ENCODE measurements at places on chromosomes 6 and 20.

DNA sequence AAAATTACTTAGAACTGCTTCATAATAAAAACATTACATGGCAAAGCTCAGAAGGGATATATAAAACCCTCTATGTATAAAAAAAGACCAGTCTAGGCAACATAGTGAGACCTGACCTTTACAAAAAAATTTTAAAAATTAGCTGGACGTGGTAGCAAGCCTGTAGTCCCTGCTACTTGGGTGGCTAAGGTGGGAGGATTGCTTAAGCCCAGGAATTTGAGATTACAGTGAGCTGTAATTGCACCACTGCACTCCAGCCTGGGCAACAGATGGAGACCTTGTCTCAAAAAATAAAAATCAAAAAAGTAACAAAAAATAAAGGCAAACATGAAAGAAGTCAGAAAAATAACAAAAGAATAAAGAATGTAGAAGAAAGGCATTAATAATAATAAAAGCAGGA, 21.5 kb upstream of the TPD52L1 start:
- no peak for DNase-seq

DNA sequence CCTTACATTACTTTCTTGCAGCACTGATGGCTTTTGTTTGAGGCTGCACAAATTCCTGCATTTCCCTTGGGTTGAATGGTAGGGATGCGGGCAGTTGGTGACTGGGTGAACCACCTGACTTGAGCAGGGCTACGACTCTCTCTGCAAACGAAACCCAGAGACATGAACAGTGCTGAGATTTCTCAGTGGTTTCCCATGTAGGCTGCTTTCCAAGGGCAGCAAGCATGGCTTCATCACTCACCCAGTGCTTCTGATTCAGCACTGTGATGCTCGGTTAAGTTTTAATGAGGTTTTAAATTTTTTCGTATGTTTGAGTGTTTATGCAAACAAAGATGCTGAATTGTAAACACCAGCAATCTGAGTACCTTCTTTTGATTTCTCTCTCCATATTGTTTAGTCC, 127.2 kb downstream of the MTHFD1L start:
- no peak for DNase-seq

DNA sequence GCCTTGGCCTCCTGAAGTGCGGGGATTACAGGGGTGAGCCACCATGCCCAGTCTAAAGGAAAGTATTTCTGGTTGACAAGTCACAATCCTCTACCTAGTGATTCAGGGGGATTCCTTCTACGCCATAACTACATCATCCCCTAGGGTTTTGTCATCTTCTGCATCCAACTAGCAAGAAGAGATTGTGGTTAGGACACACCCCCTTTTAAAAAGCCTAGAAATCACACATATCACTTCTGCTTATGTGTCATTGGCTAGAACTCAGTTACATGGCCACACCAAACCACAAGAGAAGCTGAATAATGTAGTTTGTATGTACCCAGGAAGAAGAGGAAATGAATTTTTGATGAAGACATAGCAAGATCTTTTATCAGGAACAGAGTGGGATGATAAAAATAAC, 14.7 kb upstream of the CHD6 start:
- no peak for DNase-seq

DNA sequence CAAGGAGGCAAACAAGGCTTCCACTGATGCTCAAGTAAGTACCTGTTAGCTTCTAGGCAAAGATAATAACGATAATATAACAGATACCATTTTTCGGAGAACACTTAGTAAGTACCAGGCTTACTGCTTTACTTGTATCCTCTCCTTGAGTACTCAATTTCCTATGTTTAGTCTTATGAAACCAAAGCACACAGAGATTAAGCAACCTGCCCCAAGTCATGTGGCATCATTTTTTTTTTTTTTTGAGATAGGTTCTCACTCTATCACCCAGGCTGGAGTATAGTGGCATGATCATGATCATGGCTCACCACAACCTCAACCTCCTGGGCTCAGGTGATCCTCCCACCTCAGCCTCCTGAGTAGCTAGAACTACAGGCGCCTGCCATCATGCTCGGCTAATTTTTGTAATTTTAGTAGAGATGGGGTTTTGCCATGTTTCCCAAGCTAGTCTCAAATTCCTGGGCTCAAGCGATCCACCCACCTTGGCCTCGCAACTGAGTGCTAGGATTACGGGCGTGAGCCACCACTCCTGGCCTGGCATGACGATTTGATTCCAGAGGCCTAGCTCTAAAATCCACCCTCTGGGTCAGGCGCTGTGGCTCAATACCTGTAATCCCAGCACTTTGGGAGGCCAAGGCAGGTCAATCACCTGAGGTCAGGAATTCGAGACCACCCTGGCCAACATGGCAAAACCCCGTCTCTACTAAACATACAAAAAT, 14.0 kb downstream of the SPAG4 start:
- no peak for DNase-seq

DNA sequence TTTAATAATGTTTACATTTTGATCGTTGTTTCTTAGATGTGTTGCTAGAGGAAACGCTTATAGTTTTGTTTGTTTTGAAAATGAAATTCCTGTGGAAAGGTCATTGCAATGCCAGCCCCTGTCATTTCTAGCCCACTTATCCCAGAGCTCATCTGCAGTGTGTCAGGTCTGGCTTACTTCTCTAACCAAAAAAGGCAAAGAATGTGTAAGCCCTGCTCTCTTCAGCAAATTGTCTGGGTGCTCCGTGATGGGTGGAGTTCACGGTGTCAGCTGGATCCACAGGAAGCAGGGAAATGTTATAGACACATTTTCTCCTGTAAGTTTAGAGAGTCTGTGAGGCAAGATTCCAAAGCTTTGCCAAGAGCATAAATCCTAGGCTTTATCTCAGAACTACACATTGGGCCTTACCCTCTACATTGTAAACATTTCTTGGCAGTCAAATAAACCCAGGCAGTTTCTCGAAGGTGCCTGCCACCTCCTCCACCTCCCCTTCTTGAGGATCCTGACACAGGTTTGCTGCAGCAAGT, 50.9 kb downstream of the RPRD1B start:
- no peak for DNase-seq

DNA sequence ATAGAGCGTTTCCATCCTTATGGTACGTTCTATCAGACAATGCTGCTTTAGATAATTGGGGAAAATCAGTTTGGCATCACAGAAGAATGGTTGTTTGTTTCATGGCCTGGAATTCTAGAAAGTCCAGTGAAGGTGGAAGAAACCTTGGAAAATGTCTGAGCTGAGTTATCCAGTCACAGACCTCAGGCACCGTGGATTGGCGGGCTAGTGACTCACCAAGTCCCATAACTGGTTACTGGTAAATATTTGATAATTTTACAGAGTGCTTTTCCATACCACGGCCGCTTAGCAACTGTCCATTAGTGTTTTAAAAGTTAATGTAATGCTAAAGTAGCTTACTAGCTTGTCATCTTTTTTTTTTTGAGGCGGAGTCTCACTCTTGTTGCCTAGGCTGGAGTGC, 99.4 kb downstream of the SLC35B3 start:
- DNase-seq = no peak

- peak; percentile 68 for DNase-seq
Observed at GRCh38 chr6:144055121-144055931, 40.0 kb downstream of the SF3B5 start.

DNA sequence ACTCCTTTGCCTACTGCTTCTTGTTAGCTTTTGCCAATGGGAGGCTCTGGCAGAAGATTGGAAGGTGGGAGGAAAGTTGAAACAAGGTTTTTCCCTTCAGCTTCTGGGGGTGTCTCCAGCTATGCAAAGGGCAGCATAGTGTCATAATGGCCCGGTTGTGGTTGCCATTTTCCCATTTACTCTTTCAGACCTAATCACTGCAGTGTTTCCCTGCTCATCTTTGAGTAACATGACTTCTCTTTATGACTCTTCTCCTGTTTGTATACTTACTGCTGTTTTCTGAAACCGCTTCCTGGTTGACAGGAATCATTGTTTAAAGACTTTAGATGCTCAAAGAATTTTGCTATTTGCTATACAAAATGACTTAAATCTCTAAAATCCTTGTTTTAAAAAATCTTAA, 19.9 kb downstream of the NRN1 start:
- no peak for DNase-seq

DNA sequence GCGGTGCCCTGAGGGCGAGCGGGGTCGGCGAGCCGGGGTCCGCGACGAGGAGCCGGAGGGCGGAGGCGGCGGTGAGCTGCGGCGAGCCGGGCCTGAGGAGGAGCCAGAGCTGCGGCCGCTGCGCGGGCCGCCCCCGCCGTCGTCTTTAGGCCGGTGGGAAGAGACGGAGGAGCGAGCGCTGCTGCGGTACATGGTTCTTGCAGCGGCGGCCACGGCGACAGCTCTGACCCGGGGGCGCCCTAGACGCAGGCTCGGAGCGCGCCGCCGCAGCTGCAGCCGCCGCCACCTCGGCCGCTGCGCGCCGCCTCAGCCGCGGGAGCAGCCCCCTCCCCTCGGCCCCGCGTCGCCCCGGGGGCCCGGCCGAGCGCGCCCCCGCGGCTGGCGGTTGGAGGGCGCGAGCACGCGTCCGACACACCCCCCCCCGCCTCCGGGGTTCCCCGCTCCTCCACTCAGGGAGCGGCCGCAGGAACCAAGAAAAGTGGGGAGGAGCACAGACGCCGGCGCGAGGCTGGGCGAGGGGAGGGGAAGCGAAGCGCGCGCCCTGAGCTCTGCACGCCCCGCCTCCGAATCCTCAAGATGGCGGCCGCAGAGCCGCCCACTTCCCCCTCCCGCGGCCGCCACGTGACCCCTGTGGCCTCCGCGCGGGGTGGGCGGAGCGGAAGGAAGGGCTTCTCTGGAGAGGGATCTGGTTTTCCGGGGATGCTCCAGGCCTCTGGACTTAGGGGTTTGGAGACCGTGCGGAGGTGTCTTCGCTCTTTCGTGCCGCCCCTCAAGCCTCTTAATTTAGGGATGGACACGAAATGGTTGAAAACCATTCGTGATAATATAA, at the start of gene ZNF318:
Gene ZNF318, minus strand, starts transcription at position 474 of the 829 bp plus-strand sequence. Its CDS starts 282 bp downstream, at position 192.
- peak; percentile 96 for DNase-seq

DNA sequence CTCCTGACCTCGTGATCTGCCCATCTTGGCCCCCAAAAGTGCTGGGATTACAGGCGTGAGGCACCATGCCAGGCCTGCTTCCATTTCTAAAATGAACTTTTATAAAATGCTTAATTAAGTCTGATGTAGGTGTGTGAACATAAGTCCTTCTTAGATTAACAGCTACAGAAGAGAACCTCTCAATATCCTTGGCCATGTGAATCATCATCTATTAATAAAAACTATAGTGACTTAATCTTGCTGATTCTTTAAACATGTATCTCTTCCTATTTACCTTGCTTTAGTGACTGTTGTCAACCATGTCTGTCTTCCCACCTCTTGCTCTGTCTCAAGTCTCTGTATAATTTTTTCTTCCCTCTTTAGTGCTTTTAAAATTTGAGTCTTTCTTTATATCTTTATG, 127.1 kb downstream of the JARID2 start:
- no peak for DNase-seq

DNA sequence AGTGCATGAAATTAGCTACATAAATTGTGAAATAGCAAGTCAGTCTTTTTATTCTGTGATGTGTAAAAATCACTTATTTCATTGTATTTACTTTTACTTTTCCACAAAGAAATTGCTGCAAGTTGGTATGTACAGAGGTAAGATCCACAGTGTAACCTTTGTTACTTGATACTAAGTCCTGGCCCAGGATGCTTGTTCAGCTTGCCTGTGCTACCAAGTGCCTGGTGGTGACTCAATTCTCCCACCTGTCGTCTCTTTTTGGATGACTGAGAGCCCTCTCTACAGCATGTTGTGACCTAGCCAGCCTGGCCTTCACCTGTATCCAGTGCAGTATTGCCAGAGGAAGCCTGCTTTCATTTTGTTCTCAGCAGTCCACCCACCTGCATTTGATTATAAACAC, 54.9 kb downstream of the ANKRD6 start:
- no peak for DNase-seq

DNA sequence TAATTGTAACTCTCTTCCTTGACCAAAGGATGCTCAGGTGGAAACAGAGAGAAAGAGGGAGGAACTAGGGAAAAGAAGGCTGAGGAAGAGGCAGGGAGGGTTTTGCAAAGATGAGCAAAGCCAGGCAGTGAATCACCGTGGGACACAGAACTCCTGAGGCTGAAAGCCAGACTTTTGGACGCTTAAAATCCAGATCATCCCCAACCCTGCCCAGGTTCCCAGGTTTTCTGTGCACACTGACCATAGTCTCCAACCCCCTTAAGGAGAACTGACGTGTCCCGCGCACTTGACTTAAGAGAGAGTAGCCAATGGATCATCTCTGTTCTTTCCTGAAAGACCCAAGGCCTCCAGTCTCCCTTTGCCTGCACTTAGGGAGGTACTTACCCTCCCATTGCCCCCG, 75.3 kb downstream of the LRFN2 start:
- no peak for DNase-seq

DNA sequence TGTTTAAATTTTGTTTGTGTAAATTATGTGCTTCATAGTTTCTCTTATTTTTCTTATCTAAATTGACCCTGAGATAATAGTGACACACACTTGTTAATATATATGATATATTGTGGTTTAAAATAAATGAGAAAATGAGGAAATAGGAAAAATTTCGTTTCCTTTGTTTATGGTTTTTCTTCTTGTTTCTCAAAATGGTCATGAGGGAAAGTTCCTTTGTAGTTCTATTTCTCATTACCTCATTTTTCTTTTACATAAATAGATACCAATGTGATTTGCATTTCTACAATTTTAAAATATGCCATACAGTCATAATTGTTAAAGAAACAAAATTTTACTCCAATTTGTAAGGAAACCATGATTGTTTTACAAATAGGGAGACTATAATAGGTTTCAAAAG, 9.2 kb downstream of the OR2A4 start:
- no peak for DNase-seq

GRCh38 chr6:113999284-113999683, 28.3 kb upstream of the HDAC2 start:
- DNase-seq = no peak

- no peak for DNase-seq
Observed at GRCh38 chr20:47810116-47810677, 24.9 kb upstream of the SULF2 start.

GRCh38 chr6:72621291-72622093, at the start of gene KCNQ5:
Gene KCNQ5, plus strand, starts transcription at chr6:72622064.
- DNase-seq = peak; percentile 71

DNA sequence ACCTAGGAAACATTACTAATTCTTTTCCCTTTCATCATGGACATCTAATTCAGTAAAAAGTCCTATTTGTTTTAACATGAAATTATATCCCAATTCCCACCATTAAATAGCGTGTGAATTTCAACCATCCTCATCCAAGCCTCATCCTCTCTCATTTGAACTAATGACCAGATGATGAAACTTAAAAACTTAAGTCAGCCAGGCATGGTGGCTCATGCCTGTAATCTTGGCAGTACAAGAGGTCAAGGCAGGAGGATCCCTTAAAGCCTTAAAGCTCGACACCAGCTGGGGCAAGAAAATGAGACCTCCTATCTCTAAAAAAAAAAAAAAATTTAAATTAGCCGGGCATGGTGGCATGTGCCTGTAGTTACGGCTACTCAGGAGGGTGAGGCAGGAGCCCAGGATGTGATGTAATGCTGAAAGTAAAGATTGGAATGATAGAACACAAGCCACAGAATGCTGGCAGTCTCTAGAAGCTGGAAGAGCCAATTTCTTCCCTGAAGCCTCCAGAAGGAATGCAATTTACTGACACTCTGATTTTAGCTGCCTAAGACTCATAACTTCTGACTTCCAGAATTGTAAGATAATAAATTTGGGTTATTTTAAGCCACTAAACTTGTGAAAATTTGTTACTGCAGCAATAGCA, 27.1 kb upstream of the HAO1 start:
- no peak for DNase-seq

- peak; percentile 27 for DNase-seq
Observed at GRCh38 chr6:11494786-11495564, 42.6 kb upstream of the TMEM170B start.

Data from GM20000 (cell line).